Head of caudate nucleus (tissue), 42 donors: ENCODE measurements at places on chromosomes 11 and 22.

- DNase-seq: no peak
These were observed 369.2 kb upstream of the NARS2 start for GRCh38 chr11:78943841-78944240.

DNA sequence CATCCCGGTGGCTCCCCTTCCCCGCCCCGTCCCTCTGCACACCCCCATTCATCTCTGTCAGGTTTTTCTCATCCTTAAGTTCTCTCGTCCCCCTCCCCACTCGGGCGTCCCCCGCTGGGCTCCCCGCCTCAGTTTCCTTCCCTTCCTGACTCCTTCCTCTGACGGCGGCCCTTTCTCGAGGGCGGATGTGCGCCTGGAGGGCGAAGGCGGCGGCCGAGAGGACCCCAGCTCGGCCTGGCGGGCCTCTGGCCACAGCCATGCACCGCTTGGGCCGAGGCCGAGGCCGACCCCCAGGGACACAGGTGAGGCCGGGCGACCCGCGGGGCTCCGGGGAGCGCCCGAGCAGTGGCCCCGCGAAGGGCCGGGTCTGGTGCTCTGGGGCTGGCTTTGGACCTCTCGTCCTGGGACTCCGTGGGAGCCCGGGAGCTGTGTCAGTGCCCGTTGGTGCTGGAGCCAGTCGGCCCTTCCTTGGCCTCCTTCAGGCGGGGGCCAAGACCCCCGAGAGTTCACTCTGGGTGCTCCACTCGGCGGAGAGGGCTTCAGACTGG lies 2.9 kb downstream of the PHLDB1 start:
- no peak for DNase-seq

- DNase-seq: no peak
These were observed 2.3 kb downstream of the POLR2L start for GRCh38 chr11:839875-840617.

DNA sequence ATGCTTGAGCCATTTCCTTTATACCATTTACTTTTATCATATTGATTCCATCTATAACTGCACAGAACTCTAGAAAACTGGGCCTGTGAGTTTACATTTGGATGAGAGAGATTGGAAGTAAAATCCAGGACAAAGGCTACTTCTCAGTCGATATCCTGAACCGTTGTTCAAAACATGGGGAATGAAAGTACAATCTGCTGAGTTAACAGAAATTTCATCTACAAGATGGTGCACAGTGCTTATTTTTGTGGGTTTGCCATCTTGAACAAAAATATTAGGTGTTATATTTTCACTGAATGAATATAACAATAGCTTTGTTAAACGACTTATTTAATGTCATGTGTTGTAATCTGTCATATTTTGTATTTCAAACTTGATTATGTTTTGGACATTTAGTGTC lies 622.6 kb downstream of the LUZP2 start:
- no peak for DNase-seq

DNA sequence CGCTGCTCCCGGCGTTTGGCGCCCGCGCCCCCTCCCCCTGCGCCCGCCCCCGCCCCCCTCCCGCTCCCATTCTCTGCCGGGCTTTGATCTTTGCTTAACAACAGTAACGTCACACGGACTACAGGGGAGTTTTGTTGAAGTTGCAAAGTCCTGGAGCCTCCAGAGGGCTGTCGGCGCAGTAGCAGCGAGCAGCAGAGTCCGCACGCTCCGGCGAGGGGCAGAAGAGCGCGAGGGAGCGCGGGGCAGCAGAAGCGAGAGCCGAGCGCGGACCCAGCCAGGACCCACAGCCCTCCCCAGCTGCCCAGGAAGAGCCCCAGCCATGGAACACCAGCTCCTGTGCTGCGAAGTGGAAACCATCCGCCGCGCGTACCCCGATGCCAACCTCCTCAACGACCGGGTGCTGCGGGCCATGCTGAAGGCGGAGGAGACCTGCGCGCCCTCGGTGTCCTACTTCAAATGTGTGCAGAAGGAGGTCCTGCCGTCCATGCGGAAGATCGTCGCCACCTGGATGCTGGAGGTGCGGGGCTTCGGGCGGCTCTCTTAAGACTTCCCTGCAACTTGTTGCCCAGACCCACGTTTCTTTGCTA lies at the start of gene CCND1:
Gene CCND1 (plus strand): TSS at position 162 of the 587 bp plus-strand sequence. CDS start 158 bp downstream, at position 320.
- DNase-seq: peak; percentile 37

DNA sequence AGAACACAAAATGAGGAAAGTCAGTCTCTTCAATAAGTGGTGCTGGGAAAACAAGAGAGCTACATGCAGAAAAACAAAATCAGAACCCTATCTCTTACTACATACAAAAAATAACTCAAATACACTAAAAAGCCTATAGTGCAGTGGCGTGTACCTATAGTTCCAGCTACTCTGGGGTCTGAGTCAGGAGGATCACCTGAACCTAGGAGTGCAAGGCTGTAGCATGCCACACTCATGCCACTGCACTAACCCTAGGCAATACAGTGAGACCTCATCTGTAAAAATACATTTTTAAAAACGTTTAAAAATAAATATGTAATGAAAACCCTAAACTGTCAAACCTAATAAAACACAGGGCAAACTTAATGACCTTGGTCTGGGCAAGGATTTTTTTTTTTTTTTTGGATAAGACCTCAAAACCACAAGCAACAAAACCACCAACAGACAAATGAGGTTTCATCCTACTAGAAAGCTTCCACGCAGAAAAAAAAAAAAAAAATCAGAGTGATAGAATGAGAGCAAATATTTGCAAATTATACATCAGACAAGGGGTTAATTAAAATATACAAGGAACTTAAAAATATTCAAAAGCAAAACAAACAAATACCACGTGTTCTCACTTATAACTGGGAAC lies 35.2 kb downstream of the XKR3 start:
- no peak for DNase-seq

DNA sequence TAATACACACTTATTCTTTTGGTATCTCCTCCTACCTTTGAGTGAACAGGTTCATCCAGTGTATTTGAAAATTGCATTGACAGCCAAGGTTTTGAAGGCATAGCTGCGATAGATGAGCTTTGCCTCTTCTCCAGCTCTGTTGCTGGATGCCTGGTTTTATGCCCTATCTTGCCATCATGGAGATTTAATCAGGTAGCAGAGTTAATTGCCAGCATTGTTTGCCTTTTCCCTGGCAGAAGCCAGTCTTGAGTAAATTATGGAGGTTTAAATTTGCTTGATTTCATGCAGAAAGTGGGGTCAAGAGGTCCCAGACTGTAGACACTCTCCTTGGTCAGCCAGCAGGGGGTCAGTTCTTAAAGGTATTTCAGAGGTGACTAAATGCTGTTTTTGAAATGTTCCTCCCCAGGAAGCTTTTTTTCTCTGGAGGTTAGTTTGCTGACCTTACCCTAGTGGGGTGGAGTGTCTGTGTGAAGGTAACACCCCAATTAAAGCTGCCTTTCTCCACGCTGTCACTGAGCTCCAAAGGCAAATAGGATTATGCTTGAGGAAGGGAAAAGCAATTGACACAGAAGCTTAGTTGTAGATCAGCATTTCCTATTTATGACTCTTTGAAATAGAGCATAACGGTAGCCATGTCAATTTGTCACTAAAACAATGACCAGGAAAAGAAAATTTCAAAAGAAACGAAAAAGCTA lies 96.0 kb downstream of the EXT2 start:
- no peak for DNase-seq

DNA sequence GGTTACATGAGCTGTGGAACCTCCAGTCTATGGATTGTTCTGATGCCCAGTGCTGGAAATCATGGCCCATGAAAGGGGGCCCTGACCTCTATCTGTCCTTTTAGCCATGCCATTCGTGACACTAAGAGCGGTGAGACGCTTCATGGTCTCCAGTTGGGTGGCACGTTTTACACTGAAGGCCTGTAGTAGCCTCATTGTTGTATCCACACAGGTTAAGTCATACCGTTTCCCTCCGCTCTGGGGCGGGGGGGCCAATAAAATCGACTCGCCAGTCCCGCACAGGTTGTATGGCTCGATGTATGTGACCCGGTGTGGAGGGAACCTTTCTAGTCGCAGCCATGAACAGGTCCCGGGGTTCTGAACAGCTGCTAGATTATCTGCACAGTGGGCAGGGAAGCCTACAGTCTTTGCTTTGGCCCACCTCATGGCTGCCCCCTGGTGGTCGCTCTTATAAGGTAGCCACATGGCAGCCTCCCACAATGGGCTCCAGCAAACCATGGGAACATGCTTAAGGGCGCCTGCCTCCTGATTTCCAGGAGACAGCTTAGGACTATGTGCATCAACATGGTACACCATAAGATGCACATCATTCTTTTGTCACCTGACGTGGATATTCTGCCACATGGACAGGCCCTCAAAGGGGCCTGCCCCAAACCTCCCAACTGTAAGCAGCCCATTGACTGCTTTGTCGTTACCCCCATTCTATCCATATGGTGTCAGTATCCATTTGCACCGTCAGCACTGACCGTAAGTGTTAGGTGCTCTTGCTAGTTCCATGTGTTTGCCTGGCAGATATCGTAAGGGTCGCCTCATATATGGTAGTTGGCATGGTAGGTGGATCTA lies 19.7 kb upstream of the APOL3 start:
- DNase-seq: peak; percentile 90

DNA sequence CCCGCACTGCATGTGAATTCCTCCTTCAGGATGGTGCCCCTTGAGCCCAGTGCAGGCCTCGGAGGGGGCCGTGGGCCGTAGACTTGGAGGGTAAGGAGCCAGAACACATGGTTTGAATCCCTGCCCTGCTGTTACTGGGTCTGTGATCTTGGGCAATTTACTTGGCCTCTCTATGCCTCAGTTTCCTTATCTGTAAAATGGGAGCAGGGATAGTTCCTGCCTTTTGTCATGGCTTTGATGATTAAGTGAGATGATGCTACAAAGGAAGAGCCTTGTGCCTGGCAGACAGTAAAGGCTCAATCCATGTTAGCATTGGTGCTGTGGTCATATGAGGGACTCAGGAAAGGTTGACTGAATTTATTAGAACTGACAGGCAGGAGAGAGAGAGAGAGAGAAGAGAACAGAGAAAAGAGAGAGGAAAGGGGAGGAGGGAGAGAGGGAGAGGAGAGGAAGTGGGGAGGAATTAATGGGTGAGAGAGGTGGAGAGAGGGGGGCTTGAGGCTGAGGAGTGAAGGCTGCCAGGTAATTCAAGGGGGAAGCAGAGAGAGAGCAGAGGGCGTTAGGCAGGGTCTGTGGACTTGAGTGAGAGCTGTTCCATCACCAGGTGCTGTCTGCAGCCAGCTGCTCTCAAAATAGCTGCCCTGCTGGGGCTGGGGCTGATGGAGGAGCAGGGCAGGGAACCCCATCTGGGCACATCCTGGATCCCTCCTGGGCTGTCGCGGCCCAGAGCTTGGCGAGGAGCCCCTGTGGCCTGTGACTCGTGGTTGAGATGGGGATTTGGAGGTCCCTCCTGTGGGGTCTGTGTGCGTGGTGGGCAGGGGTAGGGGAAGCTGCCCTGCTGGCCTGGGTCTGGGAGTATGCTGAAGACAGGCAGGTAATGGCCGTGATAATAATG lies 44.1 kb downstream of the MCM5 start:
- no peak for DNase-seq

DNA sequence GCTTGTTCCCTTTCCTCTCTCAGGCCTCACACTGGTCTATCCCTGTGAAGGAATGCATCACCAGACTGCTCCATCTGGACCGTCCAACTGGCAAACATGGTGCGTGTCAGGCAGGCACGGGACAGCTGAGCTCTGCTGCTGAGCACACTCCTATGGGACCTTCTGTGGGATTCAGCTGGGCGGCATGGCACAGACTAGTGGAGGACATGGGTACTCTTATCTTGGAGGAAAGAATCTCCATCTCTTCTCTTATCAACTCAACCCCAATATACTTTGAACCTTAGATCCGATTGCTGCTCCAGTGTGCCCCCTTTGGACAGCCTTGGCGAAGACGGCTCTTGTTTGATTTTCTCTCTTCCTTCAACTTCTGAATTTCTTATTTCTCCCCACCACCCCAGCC lies 593.6 kb downstream of the ETS1 start:
- no peak for DNase-seq

- no peak for DNase-seq
These were observed 4.9 kb downstream of the GLYAT start for GRCh38 chr11:58726737-58727414.
